ENCODE measurements at places on chromosomes 16 and 17.

- DNase-seq = no peak
Observed at GRCh38 chr17:9700754-9701476, 55.6 kb downstream of the USP43 start.

DNA sequence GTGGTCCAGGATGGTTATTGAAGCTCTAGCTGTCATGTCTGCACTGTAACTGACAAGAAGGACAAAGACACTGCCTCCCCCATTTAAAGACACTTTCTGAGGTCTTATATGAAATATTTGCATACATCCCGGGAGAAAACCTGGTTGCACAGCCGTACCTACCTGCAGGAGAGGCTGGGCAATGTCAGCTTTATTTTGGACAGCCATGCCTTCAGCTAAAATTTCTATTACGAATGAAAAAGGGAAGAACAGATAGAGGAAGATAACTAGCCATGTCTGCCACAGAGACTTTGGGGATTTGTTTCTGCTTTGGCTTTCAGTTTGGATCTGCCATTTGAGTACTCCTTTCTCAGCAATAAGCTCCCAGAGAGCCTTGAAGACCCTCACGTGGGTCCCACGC, 19.0 kb downstream of the SLC7A6 start:
- no peak for DNase-seq

DNA sequence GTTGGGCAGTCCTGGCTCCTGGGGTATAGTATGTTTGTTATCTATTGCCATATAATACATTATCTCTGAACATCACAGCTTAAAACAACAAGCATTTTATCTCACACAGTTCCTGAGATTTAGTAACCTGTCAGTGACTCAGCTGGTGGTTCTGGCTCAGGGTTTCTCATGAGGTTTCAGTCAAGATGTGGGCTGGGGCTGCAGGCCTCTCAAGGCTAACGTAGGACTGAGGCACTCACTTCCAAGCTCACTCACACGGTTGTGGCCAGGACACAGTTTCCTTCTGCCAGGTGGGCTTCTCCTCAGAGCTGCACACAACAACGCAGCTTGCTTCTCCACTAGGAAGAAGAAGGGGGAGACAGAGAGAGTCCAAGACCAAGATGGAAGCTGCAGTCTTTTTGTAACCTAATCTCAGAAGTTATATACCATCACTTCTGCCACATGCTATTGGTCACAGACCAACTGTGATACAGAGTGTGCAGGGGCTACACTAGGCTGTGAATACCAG, 10.3 kb upstream of the MED13 start:
- DNase-seq = no peak

GRCh38 chr17:3534881-3535252, 22.7 kb downstream of the TRPV3 start:
- DNase-seq = peak; percentile 50

GRCh38 chr16:81530296-81530721, 85.7 kb downstream of the CMIP start:
- no peak for DNase-seq

- no peak for DNase-seq
Observed at GRCh38 chr17:56290101-56290801, 137.0 kb downstream of the ANKFN1 start.

DNA sequence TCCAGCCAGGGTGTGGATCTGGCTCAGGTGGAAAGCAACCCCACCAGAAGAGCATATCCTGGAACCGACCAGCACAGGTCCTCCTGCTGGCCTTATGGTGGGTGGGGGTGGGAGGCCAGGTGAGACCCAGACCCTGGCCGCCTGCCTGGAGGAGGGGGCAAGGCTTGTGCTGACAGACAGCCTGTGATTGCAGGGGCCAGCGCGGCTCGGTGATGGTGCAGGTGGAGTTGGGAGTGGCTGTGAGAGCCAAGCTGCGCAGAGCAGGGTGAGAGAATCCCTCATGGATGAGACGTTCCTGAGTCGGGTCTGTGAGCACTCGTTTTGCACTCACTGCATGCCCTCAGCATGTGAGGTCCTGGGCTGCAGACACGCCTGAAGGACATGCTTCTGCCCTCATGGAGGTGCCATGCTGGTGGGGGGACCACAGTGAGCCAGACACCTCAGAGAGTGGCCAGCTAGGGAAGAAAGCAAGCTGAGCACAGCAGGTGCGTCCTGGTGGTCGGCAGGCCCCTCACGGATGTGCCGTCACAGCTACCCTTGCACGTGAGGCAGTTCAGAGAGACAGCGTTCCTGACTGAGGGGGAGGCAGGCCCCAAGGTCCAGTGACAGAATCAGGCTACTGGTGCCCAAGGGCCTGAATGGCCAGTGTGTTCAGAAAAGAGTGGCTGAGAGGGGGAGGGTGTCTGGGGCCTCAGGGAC, 3.8 kb upstream of the KCNJ12 start:
- no peak for DNase-seq

DNA sequence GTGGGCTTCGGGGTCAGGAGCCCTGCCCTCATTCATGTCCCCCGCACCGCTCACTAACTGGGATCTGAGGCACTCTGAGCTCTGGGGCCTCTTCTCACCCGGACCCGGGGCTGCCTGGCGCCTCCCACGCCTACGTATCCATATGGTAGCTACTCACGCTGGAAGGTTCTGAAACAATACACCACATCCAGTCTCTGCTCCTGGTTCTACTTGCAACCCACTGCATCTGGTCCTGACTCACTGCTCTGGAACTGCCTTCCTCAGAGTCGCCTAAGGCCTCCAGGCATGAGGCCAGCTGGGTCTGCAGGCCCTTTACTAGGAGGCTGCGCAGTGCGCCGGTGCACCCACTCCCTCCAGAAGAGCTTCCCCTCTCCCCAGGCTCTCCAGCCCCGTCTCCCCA, 18.1 kb downstream of the USP36 start:
- DNase-seq = no peak

DNA sequence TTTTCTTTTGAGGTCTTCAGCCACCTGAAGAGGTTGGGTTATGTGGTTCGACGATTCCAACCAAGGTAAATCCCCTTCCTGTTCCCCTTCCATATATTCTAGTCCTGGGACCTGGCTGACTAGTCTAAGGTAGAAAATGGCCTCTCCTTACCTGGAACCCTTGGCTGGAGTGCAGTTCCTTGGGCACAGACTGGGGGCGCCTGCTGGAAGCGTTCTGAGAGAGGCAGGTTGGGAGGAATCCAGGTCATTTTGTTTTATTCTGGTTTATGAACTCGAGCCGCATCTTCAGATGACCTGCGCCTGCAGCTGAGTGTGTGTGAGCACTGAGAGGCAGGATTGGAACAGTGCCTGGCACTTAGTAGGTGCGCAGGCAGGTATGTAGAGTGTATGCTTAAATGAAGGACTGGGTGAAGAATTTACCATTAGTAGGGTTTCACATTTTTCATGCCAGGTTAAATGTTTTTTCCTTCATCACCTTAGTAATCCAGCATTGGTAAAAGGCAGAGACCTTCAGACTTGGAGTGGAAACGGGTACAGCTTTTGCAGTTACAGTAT, 2.7 kb downstream of the TSEN54 start:
- DNase-seq = no peak

- DNase-seq = no peak
Observed at GRCh38 chr16:67024384-67025209, 4.4 kb upstream of the CBFB start.

DNA sequence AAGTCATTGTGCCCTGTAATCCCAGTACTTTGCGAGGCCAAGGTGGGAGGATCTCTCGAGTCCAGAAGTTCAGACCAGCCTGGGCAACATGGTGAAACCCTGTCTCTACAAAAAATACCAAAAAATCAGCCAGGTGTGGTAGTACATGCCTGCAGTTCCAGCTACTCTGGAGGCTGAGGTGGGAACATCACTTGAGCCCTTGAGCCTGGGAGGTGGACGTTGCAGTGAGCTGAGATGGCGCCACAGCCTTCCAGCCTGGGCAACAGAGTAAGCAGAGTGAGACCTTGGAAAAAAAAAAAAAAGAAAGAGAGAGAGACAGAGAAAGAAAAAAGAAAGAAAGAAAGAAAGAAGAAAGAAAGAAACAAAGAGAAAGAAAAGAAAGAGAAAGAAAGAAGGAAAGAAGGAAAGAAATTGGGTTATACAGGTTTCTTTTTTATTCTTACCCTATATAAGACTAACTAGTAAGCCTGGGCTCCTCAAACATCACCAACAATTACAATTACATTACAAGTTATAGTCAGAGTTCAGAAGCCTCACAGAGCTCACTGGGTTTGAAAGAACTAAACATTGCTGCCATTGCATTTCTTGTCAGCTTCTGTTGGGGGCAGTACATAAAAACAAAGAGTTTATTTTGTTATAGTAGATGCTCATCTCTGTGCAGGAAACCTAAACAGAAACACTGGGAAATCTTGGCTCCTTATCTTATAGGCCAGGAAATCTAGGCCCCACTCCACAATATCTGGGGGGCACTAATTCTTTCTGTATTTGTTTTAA, 6.7 kb upstream of the ABCA9 start:
- no peak for DNase-seq

Measured in nucleus accumbens (tissue), 56 donors.